D341Med (cell line): ENCODE measurements at places on chromosomes 1 and 21.

- DNase-seq, result no peak
Measured at GRCh38 chr1:34640654-34641401, 114.0 kb upstream of the GJB5 start.

GRCh38 chr1:111709986-111710385 is 29.2 kb downstream of the INKA2 start:
- DNase-seq, result no peak

DNA sequence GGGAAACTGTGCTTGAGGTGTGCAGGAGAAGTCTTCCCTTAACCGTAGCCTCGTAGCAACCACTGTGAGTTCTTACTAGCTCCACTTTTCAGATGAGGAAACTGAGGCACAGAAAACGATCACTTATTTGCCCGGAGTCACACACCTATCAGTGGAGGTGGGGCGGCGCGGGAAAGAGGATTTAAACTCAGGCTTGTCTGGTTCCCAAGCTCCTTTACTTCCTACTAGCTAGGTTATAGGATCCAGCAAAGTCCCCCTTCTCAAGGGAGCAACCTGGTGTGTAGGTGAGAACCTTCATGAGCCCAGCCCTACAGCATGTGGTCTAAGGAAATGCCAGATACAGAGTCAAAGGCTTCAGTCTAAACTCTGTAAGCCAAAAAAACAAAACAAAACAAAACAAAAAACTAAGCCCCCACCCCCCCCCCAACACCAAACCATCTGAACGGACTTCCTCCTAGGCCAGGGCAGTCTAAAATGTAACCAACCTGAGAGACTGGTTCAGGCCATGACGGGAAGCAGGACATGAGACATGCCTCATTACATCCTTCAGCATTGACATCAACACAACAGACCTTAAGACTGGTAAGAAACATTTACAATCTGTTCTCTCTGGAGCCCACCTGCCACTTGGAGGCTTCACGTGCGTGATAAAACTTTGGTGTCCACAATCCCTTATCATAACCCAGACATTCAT is 709 bp upstream of the FBXO42 start:
- DNase-seq, result no peak

DNA sequence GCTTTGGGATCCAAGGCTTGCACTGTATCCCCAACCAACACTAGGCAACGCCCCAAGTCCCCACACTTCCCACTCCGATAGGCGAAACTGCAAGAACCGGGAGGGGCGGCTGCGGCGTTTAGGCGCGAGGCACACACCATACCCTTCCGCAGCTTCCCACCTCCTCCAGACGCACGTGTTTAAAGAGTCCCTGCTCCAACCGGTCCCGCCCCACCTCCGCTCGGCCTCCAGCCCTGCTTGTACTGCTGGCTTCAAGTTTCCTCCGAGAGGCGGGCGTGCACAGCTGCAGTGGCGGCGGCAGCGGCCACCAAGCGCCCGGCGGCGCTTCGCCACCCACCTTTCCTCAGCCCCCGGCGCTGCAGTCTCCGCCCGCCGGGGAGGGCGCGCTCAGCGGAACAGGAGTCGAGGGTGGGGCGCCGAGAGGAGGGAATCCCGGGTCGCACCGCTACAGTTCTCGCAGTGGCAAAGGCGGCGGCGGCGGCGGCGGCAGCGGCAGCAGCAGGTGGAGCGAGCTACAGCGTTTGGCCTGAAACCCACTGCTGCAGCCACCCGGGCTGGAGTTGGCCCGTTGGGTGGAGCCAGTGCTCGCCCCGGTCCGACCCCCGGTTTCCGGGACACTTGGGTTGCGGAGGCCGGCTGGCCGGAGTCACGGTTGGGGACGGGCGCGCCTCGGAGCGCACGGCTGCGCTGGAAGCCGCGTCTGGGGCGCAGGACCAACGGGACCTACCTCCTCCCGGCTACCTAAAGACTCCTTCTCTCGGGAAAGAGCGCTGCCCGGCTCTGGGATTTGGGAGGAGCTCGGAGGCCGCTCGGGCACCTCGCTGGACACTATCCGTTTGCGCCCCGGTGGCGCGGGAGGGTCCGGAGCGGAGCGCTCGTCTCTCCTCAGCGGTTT is at the start of gene CNIH3:
Gene CNIH3 (plus strand): TSS at position 457 of the 895 bp plus-strand sequence. CDS start 858 bp downstream, outside the sequence.
- DNase-seq, result peak; percentile 70

DNA sequence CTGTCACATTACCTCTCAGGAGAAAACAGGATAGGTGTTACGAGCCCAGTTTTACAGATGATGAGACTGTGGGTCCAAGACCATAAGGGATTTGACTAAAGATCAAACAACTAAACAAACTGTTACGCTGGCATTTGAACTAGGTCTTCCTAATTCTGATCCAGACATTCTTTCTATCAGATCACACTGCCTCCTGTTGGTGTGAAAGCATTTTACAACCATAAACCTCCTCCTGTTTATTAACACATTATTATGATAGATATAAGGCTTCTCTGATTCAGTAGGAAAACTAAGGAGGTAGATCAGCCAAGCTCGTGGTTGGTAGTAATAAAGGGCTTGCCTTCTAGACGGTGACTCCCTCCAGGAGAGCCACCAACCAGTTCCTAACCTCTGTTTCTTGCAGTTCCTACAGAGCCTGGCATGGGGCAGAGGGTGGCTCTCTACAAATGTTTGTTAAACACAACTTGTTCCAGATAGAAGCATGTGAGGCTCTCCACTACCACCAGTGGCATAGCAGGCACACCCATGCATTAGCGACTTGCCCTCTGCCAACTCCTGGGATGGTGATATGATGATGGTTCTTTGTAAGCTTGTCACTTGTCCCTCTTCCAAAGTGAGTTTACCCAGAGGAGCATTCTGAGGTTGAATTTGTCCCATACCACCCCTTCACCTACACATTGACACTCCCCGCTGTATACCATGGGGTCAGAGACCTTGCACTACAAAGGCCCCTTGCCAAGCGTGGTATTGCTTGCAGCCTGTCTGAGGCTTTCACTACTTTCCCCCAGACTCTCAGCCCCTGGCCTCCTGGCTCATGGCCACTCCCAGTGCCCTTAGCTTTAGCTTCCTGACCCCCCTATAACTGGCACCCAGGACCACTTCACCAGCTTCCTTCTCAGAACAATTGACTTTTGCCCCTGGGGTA is 96.4 kb upstream of the HOOK1 start:
- peak; percentile 33 for DNase-seq

- no peak for DNase-seq
Measured at GRCh38 chr1:222251847-222252246, 296.1 kb downstream of the HHIPL2 start.

DNA sequence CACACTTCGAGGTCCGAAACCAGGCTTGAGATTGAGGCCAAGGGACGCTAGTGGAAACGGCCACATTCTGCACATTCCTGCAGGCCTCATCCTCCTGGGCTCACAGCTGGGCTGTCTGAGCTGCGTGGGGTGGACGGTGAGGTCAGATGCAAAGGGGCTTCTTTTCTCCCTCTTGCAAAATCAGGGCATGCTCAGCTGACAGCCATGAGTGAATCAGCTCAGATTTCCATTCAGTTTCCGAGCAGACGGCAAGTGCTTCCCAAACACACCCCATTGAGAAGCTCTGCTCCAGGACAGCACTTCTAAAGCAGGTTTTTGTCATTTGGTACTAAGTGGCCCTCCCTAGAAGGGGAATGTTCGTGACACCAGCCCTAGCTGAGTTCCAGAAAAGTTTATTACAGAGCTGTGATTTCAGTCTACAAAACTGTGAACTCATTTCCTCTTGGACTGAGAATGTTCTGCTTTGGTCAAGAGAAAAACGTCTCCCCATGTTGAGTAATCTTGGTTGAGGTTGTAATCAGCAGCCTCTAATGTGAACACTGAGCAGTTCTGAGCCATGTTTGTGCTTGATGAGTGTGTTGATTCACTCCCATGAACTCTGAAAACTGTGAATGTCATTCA is 10.0 kb downstream of the PDPN start:
- no peak for DNase-seq

DNA sequence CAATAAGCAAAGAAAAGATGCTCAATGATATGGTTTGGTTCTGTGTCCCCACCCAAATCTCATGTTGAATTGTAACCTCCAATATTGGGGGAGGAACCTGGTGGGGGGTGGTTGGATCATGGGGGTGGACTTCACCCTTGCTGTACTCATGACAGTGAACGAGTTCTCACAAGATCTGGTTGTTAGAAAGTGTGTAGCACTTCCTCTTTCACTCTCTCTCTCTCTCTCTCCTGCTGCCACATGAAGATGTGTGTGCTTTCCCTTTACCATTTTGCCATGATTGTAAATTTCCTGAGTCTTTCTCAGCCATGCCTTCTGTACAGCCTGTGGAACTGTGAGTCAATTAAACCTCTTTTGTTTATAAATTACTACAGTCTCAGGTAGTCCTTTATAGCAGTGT is 248.4 kb downstream of the HHIPL2 start:
- no peak for DNase-seq

- DNase-seq, result no peak
Measured at GRCh38 chr1:77514921-77515776, 167.3 kb downstream of the ZZZ3 start.

GRCh38 chr1:170804419-170804818 is 130.9 kb upstream of the MROH9 start:
- DNase-seq, result no peak

GRCh38 chr1:247218121-247218651 is 37.7 kb upstream of the VN1R5 start:
- DNase-seq, result no peak

- no peak for DNase-seq
Measured at GRCh38 chr21:40339050-40339449, 471.8 kb downstream of the PCP4 start.

GRCh38 chr1:64263335-64263734 is 59.9 kb downstream of the UBE2U start:
- no peak for DNase-seq

- DNase-seq, result no peak
Measured at GRCh38 chr1:46081206-46081605, 51.2 kb downstream of the PIK3R3 start.

DNA sequence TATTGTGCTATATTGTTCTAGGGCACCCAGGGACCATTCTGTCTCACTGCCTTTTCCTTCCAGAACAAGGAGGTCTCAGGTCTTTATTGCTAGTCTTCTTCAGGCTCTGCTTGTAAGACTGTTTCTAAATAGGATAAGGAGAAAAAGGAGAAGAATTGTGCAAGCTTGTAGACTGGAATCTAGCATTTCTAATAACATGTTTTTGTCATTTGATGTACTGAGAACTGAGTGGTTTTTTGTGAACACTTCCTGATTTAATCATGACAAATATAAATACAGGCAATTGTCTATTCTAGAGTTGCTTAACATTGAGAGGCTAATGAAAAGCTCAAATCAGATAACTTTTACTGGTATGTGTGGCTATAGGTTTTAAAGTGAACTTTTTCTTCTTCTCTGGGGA is 77.6 kb downstream of the CLIC4 start:
- DNase-seq, result no peak

- no peak for DNase-seq
Measured at GRCh38 chr1:39701049-39701439, 9.8 kb upstream of the HPCAL4 start.

DNA sequence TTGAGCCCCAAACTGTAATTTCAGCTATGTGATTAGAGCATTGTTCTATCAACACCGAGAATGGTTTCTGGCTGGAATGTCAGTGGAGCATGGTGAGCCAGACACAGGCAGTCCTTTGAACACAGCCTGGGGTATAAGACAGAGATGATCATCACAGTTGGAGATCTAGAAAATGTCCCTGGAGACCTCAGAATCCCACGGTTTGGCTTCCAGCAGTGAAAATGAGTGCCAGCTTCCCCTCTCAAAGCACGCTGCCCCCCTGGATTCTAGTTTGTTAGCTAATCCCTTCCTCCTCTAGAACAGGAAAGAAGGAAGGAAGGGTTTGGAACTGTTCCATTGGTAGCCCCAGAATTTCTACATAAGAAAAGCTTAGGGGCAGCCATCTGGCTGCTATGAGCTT is 59.9 kb upstream of the JAK1 start:
- DNase-seq, result no peak

DNA sequence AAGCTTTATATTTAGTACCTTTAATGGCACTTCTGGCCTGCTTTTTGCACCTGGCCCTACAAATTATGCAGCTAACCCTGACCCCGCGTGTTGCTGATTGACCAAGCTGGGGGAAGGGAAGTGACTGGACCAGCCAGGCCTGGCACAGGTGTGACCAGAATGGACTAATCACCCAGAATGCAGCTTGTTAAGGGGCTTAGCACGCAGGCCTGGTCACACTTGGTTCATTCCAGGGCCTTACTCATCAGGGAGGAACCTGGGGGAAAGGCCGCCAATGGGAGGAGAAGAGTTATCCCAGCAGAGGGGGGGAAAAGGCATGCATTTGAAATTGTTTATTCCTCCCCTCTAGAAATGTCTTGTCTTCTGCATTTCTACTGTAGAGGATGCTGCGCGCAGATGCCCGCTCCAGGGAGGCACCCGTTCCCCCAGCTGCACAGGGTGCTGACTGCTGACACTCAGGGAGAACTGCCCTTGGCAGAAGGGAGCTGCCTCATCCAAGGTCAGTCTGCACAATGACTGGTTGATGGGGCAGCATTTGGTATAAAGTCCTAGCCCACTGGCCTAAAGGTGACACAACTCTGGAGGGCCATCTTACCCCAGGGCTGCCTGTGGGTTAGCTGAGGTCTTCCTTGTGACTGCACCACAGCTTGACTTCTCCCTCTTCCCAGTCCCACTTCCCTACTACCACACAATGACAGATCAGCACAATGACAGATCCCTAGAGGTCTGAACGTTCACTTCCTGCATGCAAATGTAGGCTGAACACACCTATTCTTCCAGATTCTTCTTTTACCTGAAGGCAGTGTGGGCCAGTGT is 29.0 kb downstream of the DHCR24 start:
- DNase-seq, result no peak

DNA sequence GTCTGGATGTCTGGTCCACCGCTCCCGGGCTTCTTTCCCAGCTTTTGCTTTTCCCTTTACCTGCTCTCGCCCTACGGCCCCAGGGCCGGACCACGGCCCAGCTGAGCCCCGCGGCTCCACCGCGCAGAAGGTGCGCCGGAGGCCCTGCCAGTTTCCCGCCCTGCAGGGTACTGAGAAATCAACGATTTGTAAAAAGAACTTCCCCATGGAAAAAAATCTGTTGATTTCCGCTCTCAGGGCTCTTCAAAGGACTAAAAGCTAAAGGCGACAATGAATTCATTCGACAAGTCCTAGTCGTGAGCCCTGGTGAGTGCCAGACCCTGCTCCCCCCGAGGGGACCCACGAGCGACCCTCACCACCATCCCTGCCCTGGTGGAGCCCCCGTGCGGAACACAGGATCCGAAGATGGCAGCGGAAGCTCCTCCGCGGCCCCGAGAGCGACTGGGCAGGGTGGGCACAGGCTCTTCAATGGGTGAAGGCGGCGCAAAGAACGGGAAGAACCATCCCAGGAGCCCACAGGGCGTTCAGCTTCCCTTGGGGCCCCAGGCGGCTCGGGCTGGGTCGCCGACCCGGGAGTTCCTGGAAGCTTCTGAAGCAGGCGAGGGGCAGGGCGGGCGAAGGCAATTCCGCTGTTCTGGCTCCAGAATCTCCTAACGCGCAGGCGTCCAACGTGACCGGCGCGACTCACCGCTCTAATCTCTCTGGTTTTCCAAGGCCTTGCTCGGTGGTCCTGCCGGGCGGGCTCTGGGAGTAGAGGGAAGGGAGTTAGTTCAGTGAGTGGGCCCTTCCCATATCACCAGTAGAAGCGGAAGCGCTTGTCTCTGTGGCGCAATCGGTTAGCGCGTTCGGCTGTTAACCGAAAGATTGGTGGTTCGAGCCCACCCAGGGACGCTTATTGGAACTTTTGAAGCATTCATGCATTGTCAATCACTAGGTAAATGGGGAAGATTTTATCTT is 6.6 kb upstream of the RNU1-2 start:
- no peak for DNase-seq
